ENCODE measurements at places on chromosomes 1 and 21.

DNA sequence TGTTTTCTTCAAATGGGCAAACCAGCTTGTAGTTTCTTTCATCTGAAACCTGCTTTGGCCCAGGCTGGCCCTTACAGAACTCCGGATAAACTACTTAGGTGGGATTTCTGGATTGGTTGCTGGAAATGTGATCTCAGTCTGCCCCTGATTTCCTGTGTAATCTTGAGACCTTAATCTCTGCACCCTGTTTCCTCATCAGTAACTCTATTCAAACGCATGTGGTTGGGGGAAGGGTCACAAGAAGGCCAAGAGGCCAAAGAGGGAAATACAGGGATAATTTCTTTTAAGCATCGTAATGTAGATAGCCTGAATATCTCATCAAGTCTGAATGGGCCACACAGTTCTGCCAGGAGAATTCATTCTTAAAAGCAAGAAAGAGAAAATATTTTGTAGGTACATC is 483.6 kb downstream of the LTN1 start:
- DNase-seq = no peak

- DNase-seq = no peak
Observed at GRCh38 chr1:53324728-53325297, 3.1 kb downstream of the LRP8 start.

DNA sequence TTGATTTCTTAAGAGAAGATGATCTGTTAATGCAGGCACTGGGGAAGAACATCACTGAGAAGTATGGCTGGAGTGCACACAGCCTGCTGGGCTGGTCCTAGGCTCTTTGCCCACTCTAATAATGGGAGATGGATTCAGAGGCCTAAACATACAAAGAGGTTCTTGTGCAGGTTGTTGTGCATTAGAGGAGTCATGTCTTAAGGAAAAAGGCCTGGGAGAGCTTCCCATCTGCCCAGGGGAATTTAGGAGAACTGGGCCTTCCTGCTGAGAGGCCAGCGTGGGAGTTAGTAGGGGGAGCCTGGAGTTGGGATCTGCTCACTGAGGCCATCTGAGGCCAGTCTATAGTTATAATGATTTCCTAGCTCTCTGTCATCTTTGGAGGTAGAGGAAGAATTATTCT is 126.7 kb downstream of the TLR5 start:
- DNase-seq = no peak

GRCh38 chr1:205812271-205812877 is 624 bp downstream of the SLC41A1 start:
- DNase-seq = no peak

DNA sequence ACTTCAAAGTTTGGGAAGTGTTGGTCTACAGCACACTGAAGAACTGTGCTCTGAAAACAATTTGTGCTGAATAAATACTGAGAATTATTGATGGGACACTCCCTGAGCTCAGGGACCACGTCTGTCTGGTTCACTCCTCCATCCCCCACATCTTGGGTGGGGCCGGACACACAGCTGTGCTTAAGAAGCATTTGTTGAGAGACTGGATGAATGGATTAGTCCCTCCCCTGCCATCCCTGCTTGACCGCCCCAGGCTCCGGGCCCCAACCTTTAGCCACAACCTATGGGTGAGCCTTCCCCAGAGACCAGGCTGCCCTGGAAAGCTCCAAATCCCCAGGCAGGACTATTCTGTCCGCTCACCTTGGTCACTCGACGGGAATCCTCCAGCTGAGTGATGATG is 7.5 kb downstream of the TRIM63 start:
- no peak for DNase-seq

GRCh38 chr1:48190881-48191280 is 31.6 kb upstream of the SLC5A9 start:
- no peak for DNase-seq

GRCh38 chr1:46081206-46081605 is 51.2 kb downstream of the PIK3R3 start:
- DNase-seq = no peak
